ENCODE measurements at places on chromosomes 16 and 17.
A peak's percentile ranks its signal among the peaks of the same experiment; 100 is the strongest.

- DNase-seq, result no peak
Measured at GRCh38 chr17:19253112-19253511, 15.9 kb downstream of the EPN2 start.

DNA sequence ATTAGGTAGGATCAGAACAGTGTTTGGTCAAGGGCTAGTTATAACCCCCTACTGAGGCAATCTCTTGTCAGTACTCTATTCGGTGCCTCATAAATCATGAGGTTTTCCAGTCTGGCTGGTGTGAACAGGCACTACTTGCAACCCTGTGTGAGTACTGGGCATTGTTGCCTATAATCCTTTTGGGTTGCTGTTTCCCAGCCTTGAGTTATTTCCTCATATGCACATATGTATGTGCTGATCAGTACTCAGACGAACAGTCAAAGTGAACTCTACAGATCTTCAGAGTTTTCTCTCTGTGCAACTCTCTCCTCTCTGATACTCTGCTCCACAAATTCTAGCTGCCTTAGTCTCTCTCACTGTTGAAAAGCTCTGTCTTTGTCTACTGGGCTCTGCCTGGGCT, 164.3 kb downstream of the CDK5R1 start:
- no peak for DNase-seq

- DNase-seq, result peak; percentile 43
Measured at GRCh38 chr17:74280093-74280513, 6.1 kb downstream of the DNAI2 start.

- DNase-seq, result no peak
Measured at GRCh38 chr16:57999971-58000705, at the start of gene ZNF319. ZNF319 (minus strand) TSS chr16:58000672; CDS start chr16:57998265, 2,407 bp downstream.

DNA sequence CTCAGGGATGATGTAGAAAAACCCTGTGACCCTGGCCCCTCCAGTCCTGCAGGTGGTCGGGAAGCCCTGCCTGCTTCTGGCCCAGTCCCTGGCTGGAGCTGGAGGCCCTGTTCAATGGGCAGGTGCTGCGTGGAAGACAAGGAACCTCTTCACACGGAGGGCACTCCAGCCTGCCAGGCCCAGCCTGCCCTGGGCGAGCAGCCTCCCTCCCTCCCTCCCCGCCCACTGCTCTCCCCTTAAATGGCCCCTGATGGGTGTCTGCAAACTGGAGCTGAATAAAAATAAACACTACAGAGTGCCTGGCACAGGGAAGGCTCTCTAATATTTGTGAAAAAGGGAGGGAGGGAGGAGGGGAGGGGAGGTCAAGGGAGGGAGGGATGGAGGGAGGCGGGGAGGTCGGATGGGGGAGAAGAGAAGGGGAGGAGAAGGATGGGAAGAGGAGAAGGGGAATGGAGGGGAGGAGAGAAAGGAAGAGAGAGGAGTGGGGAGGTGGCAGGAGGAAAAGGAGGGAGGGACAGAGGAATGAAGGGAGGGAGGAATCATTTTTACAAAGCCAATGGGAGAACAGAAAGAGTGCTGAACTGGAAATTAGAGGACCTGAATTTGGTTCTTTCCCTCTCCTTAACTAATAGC, 222.8 kb upstream of the TNRC6C start:
- no peak for DNase-seq

- DNase-seq, result no peak
Measured at GRCh38 chr17:38363016-38363415, 11.4 kb downstream of the SOCS7 start.

DNA sequence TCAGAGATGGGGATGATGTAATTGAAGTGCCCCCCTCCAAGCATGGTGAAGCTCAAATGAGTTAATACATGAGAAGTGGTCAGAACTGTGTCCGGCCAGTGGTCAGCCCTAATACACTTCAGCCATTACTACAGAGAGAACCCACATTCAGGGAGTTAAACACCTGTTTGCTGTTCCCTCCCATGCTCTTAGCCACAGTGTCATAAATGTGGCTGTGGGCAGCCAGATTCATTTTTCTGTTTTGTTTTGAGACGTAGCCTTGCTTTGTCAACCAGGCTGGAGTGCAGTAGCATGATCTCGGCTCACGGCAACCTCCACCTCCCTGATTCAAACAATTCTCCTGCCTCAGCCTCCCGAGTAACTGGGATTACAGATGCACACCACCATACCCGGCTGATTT, 139.9 kb downstream of the DNAH9 start:
- no peak for DNase-seq

GRCh38 chr17:5695480-5695879, 111.2 kb upstream of the NLRP1 start:
- no peak for DNase-seq

- DNase-seq, result no peak
Measured at GRCh38 chr16:3997231-3997841, 116.8 kb upstream of the CREBBP start.

Data from stimulated activated CD4-positive, alpha-beta T cell treated with anti-CD3 and anti-CD28 coated beads, Interleukin-12 subunit alpha, Interleukin-12 subunit beta, amount 100 ng/mL, for 24 hours (primary cell).